ENCODE measurements at places on chromosomes 3 and 15.
A peak's percentile ranks its signal among the peaks of the same experiment; 100 is the strongest.

DNA sequence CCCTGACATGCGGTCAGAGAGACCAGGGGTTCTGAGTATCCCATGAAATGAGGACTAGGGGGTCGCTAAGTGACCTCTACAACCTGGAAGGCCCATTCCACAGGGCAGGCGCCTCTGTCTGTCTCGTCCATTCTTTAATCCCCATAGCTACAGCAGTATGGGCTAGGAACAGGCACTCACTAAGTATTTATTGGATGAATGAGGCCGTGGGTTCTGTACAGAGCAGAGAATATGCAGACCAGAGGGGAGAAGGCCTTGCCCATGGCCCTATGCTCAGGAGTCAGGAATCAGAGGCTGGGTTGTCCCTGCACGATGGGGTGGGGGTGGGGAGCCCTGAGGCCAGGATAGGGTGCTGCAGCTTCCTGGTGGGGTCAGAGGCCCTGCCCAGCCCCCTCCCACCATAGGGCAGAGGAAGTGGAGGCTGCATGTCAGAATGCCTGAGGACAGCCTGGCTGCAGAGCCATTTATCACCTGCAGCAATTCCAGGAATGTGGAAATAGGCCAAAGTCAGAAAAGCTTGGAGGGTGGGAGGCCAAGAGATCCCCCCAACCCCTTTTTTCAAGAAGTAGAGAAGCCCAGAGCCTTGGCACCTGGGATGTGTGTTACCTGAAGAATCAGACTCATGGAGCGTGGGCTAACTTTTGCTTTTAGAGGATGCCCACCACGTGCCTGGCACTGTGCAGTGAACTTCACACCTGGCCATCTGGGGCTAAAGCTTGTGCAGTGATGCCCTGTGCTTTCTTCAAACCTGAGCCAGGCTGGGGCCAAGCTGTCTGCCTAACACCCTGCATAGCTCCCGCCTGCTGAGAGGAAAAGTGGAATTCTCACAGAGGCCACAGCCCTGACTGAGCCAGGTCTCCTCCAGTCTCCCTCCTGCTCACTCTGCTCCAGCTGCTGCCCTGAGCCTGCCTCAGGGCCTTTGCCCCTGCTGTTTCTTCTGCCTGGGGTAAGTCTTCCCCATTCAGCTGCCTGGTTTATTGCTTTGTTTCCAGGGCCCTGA, 109.4 kb downstream of the WNT7A start:
- DNase-seq = no peak

DNA sequence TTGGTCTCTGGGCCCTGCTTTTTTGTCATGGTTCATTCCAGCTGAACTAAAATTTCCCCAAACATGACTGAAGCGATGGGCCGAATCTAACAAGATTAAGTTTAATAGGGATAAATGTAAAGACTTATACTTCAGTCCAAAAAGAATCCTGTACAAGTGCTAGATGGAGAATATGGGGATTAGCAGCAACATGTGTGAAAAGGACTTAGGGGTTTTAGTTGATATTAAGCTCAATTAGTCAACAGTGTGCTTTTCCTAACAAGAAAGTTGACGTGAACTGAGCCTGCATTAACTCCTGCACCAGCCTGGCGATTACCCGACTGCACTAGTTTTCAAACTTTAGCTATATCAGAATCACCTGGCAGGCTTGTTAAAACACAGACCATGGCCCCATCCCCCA, 61.0 kb upstream of the BBX start:
- no peak for DNase-seq

- no peak for DNase-seq
Observed at GRCh38 chr3:115190747-115191146, 43.7 kb upstream of the ZBTB20 start.

DNA sequence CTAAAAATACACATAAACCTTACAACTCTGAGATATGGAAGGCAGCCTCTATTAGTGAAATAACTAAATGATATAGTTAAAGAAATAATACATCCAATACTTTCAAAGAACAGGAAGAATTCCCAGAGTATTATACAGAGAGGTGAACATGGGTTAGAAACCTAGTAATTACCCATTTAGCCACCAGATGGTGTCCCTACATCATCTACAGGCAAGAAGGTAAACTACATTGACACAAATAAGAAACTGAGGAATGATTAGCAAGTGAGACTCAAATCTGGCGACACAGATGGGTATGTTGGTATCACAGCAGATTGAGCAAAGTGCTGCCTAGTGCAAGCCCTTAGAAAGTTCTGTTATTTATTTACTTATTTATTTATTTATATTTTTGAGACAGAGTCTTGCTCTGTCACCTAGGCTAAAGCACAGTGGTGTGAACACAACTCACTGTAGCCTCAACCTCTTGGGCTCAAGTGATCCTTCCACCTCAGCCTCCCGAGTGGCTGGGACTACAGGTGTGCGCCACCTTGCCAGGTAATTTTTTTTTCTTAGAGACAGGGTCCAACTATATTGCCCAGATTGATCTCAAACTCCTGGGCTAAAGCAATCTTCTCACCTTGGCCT, 28.2 kb downstream of the NEK4 start:
- DNase-seq = peak; percentile 6

DNA sequence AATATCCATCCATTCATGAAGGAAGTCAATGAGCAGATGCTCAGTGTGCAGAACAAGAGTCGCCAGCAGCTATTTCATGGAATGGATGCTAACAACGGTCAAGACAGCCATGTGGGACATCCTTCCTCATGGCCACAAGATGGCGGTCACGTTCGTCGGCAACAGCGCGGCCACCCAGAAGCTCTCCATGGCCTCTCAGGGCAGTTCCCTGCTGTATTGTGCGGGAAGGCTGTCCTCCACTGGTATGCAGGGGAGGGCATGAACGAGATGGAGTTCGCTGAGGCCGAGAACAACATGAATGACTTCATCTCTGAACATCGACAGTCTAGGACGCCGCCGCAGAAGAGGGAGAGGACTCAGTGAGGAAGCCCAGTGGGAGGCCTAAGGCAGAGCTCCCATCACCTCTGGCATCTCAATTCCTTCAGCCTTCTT, 208.3 kb downstream of the TJP1 start:
- DNase-seq = no peak

GRCh38 chr15:38253351-38253781, 730 bp downstream of the SPRED1 start:
- DNase-seq = no peak

GRCh38 chr15:82398785-82399184, 30.8 kb upstream of the GOLGA6L9 start:
- DNase-seq = no peak

- no peak for DNase-seq
Observed at GRCh38 chr3:114827495-114827894, 319.6 kb downstream of the ZBTB20 start.

- no peak for DNase-seq
Observed at GRCh38 chr15:36775209-36775608, 195.8 kb downstream of the CDIN1 start.

DNA sequence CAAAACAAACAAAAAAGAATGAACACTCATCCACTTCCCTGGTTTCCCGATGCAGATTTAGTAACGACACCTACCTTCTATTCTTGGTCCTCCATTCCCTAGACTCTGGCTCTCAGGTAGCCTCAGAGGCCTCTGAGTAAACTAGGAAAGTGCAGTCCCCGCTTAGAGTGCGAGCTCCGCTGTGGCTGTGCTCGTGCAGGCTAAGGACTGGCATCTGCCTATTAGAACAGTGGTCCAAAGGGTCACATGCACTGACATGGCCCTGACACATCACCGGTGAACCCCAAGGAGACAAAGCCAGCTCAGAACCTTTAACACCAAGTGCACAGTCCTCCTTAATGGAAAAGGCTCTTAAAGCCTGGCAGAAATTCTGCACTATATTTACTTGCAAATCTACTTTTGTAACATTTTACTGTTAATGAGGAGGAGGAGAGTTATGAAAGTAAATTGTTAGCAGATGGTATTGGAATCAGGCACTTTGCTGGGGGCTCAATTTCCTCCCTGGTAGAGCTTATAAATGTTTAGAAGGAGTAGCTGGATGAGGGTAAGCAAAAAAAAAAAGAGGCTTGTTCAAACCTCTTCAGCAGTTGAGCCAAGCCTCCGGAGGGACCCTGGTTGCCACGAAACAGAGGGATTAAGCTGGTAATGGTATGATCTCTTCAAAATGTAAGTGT, 31.1 kb downstream of the VGLL4 start:
- DNase-seq = no peak

DNA sequence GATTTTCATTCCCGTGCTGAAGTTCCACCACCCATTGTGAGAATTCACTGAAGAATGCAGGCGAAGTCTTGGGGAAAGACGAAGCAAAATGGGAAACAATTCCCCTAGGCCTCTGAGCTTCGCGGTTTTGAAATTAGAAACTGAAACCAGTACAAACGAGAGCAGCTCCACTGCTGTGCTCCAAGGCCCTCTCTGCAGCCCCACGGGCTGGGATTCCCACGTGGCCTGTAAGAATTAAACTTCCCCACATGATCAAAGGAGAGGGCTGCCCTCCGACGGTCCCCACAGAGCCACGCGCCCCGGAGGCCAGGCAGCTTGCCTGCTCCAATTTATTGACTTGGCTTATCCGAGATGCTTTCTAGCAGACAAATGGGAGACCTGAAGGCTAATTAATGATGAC, 144.0 kb downstream of the GREM1 start:
- DNase-seq = peak; percentile 22

DNA sequence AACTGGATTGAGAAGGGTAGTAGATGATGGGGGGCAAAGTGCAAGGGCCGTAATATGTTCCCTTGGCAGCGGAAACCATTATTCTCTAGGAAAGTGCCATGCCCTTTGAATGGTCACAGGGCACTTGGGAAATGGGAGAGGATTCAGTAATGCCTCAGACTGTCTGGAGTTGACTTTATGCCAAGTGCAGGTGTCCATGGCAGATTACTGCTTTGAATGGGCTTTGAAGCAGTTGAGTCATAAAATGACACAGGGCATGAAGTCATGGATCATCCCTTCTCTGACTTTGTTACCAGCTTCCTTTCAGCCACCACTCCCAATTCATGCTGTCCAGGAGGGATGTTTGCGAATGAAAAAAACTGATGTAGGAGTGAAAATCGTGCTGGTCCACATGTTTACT, 20.1 kb downstream of the AADACL2 start:
- DNase-seq = no peak

- no peak for DNase-seq
Observed at GRCh38 chr3:61562042-61562720, 810 bp downstream of the PTPRG start.

GRCh38 chr15:78873793-78874765, 1.4 kb downstream of the MORF4L1 start:
- DNase-seq = no peak

DNA sequence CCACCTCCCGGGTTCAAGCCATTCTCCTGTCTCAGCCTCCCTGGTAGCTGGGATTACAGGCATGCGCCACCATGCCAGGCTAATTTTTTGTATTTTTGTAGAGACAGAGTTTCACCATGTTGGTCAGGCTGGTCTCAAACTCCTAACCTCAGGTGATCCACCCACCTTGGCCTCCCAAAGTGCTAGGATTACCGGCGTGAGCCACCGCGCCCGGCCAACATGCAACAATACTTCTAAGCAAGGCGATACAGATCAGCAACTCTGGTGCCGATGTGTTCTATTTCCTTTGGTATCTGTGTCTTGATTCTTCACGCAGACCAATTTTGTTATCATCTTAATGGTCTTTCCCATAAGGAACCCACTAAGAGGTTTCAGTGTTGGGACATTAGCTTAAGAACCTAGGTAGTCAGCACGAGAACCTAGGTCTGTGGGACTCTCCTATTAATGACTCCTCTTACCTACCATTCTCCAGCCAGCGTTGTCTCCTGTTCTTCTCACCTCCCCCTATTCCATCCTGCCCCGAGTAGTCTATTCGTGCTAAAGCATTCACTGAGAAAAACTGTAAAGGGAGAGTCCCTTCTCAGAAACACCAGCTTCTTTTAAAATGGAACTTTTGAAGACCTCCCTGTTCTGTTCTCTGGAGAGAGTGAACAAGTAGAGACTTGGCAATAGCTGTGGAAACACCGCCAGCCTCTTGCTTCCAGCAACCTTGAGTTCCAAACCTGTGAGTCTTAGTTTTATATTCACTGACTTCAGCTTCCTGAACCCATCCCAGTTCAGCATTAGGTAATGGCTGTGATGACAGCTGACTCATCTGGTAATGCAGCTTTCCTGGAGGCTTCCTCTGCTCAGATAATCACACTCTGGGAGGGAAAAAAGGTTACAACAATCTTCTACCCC, 61.2 kb downstream of the TSC22D2 start:
- DNase-seq = peak; percentile 54

DNA sequence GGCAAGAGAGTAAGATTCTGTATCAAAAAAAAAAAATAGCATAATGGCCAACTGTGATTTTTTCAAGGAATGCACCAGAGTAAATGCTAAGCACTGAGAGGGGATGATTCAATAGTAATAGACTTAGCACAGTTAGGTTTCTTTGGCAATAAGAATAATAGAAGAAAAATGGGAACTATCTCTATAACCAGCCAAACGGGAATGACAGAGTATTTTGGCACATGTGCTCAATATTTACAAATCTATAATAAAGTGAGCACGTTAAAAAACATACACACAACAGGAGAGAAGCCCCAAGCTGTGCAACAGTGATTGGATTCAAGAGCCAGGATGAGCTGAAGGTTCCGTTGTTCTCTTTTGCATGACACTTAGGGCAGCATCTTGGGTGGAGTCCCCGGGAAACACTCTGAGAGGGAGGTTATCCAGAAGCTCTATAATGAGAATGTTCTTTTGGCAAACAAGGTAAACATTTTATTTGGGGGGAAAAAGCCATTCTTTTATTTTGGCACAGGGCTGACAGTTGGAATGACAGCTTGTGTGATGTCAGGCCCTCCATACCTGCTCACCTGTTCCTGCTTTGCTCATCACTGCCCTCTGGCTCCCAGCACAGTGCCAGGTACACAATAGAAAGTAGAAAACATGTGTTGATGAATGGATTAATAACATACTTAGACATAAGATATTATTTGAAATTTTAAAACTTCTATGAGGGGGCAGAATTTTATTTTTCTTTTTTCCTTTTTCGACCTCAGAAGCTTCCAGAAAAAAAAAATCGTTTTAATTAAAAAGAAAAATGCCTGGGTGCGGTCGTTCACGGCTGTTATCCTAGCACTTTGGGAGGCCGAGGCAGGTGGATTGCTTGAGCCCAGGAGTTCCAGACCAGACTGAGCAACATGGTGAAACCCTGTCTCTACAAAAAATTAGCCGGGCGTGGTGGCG, 44.0 kb upstream of the MUC4 start:
- DNase-seq = no peak

DNA sequence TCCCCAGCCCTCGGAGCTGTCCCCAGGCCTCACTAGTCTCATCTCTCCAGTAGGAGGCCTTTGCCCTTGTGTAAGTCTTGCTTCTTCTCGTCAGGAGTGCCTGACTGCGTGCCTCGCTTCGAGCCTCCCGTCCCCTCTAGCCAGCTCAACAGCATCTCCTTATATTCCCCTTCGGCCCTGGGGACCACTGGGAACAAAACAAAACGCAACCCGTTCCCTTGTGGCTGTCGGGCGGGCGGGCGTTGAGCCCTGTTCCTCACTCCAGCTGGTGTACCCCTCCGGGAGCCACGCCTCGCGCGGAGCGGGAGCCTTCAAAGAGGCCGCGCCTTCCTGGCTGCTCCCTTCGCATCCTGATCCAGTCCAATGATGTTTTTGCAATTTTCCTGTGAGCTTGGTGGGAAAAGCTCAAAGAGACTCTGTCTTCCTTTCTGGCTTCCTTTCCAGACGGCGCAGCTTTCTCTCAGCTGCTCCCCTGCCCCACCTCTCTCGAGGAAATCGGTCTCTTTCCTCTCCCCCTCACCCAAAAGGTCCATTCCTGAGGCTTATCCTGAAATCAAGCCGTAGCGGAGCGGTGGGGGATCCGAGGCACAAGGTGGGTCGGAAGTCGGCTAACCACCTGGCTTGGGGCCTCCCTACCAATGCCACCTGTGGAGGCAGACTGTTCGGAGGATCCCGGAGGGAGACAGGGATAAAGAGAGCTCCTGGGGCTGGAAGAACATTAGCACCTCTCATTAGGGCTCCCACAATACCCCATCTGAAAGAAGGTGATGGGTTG, 33.4 kb upstream of the SRP14 start:
- DNase-seq = no peak

Measured in H54 (cell line).